Progenitor cell of endocrine pancreas (in vitro differentiated cells): ENCODE measurements at places on chromosomes 1 and 21. TPM values are rescaled to one million over a fixed set of nuclear protein-coding genes. Genes with fewer than 3 reads are reported as not detected.

SPRR2B gene
- total RNA-seq, result not detected in 2 replicates

STK40 gene
- 34.6 and 42.0 TPM in 2 replicates for total RNA-seq

FCGR3B gene
- total RNA-seq, result not detected in 2 replicates

SRGAP2 gene
- total RNA-seq, result 33.9 and 34.5 TPM in 2 replicates
